Aorta (tissue), 5 donors: ENCODE measurements at places on chromosomes 5 and 9.
A peak's percentile ranks its signal among the peaks of the same experiment; 100 is the strongest.

DNA sequence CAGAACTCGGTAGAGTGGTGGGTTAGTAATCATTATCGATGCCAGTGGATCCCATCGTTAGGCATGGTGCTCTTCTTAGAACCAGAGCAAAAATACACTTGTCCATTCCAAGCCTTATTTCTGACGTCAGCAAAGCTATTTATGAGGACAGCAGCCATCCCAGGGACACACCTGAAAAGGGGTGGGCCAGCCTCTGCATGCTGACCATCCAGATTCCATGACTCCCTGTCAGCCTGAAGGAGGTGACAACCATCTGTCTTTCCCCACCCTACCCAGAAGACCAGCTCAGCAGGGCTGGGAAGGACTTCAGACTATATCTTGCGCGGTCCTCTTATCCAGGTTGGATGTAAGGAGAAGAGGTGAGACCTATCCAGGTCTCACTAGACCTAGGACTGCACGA, 5.7 kb upstream of the NIPAL4 start:
- no peak overlapping the region for H3K27ac ChIP-seq
- no peaks in the 10 kb centered on the region for H3K27me3 ChIP-seq
- H3K36me3 ChIP-seq, result no peaks in the 10 kb centered on the region
- DNase-seq, result no peak

DNA sequence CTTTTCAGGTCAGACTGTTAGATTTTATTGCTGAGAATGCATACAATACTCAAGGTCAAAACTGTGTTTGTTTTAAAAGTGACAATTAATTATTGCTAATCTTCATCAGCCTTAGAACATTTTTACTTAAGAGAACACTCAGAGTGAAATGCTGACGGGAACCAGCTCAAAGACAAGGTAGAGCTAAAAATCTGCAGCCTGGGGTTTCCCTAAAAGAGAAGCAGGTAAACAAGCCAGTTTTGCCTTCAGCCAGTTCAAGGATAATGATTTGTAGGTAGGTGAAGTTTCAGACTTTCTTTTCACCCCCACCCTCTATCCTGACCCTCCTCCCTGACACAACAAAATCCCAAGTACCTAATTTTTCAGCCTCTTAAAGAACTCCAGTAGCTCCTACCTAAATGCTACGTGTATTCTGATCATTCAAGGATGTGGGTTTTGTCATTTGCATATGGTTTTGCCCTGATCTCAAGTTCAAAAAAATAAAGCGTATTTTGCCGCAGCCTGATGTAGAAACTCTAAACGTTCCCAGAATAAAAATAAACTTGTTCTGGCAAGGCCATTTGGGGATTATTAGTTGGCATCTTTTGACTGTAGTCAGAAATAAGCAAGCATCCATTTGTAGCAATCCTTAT, 407.2 kb downstream of the EFNA5 start:
- no peak for DNase-seq
- H3K36me3 ChIP-seq, result no peaks in the 10 kb centered on the region
- H3K27ac ChIP-seq, result no peak overlapping the region
- no peaks in the 10 kb centered on the region for H3K4me1 ChIP-seq

DNA sequence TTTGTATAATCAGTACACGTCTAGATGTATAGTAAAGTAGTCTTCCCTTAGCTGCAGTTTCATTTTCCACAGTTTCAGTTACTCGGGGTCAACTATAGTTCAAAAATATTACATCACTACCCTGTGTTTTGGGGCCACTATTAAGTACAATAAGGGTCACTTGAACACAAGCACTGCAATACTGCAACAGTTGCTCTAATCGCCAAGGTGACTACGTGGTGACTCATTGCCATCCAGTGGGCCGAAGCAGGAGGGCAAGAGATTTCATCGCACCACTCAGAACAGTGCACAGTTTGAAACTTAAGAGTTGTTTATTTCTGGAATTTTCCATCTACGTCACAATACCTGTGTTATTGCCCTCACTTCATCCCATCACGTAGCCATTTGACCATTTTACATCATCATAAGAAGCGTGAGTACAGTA, at the start of gene ARL14EPL:
Gene ARL14EPL, plus strand, starts transcription at position 379 of the 424 bp plus-strand sequence. CDS start 18,994 bp downstream, outside the sequence.
- H3K27me3 ChIP-seq, result no peaks in the 10 kb centered on the region
- H3K4me1 ChIP-seq, result no peaks in the 10 kb centered on the region
- H3K4me3 ChIP-seq, result no peak within 1 kb of the TSS
- H3K27ac ChIP-seq, result no peak within 1 kb of the TSS
- peak; percentile 70 for DNase-seq
- H3K36me3 ChIP-seq, result no peaks in the 10 kb centered on the region

GRCh38 chr5:14706615-14707021, 42.1 kb downstream of the OTULIN start:
- H3K27me3 ChIP-seq, result no peaks in the 10 kb centered on the region
- peaks cover 11% of the 10 kb centered on the region for H3K36me3 ChIP-seq
- H3K4me1 ChIP-seq, result peaks cover 3% of the 10 kb centered on the region
- H3K27ac ChIP-seq, result no peak overlapping the region

- no peaks in the 10 kb centered on the region for H3K4me1 ChIP-seq
- no peaks in the 10 kb centered on the region for H3K36me3 ChIP-seq
- DNase-seq, result peak; percentile 56
- H3K27ac ChIP-seq, result no peak overlapping the region
- H3K27me3 ChIP-seq, result no peaks in the 10 kb centered on the region
Measured at GRCh38 chr9:112532427-112532826, 45.8 kb downstream of the KIAA1958 start.

DNA sequence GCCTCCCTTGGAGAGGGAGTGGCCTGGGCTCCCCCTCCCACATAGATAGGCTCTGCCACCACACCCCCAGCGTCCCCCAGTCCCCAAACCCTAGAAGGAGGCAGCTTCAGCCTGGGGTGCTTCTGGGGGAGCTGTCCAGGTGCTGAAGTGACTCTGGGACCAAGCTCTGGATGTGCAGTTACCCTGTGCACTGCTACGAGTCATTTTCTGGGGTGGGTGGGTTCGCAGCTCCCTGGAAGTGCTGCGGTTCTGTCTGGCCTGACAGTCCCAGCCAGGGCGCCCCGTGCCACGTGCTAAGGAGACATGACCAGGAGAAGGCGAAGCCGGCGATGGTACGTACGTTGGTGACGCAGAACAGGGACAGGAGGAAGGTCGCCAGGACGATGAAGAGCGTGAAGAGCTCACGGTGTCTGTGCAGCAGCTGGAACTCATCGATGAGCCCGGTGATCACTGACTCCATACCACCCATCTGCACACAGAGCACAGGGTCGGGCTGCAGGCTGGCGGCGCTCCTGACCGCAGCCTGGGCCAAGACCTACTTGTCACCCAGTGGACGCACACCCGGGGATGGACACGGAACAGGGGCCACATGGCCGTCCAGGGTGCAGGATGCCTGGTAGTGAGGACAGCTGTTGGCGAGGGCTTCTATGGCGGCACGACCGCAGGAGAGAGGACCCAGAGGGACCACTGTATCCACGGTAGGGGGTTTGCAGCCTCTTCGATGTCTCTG, 35.7 kb downstream of the SLC6A3 start:
- peak; percentile 68 for DNase-seq
- no peaks in the 10 kb centered on the region for H3K27me3 ChIP-seq
- no peak overlapping the region for H3K27ac ChIP-seq
- H3K4me3 ChIP-seq, result no peak overlapping the region

- no peak overlapping the region for H3K27ac ChIP-seq
- no peaks in the 10 kb centered on the region for H3K36me3 ChIP-seq
- no peak overlapping the region for H3K4me3 ChIP-seq
Measured at GRCh38 chr5:107296572-107296971, 374.2 kb downstream of the EFNA5 start.

- H3K36me3 ChIP-seq, result no peaks in the 10 kb centered on the region
- DNase-seq, result peak; percentile 77
- peak overlapping the region; percentile 2 for H3K4me3 ChIP-seq
Measured at GRCh38 chr5:116572350-116573278, 2.0 kb downstream of the SEMA6A start.

DNA sequence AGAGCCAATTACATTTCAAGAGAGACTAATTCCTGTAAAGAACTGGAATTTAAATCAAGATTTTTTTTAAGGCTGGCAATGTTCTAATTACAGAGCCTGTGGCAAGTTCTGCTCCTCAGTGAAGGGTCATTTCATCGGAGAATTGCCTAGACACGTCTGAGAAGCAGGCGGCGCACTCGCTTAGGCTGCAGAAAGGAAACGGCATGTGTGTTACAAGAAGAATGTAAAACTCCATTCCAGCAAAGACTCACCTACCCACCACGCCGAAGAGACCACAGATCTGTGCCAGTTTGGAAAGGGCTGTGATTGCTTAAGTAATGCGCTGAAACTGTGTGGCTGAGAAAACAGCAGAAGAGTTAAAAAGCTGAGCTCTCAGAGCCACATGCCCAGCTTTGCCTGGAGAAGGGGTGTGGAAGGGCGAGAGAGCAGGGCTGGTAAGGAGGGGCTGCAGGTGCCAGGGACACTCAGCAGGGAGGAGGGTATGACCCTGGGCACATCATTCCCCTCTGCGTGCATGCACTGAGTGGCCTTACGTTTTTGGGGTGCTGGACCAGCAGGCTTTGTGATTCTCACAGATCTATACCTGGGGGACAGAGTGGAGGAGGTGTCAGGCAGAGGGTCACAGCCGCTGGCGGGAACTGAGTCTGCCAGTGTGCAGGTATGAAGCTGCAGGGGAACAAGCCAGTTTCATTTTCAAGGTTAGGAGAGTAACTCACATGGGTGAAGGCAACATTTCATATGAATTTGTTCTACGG, 17.8 kb upstream of the SLC25A51 start:
- H3K27me3 ChIP-seq, result no peaks in the 10 kb centered on the region
- H3K27ac ChIP-seq, result no peak overlapping the region
- no peaks in the 10 kb centered on the region for H3K36me3 ChIP-seq
- H3K4me3 ChIP-seq, result no peak overlapping the region
- DNase-seq, result peak; percentile 58
- H3K4me1 ChIP-seq, result no peaks in the 10 kb centered on the region

GRCh38 chr5:100890461-100891008, 12.5 kb downstream of the ST8SIA4 start:
- H3K36me3 ChIP-seq, result no peaks in the 10 kb centered on the region
- no peak for DNase-seq
- no peak overlapping the region for H3K27ac ChIP-seq
- no peaks in the 10 kb centered on the region for H3K4me1 ChIP-seq
- no peak overlapping the region for H3K4me3 ChIP-seq

DNA sequence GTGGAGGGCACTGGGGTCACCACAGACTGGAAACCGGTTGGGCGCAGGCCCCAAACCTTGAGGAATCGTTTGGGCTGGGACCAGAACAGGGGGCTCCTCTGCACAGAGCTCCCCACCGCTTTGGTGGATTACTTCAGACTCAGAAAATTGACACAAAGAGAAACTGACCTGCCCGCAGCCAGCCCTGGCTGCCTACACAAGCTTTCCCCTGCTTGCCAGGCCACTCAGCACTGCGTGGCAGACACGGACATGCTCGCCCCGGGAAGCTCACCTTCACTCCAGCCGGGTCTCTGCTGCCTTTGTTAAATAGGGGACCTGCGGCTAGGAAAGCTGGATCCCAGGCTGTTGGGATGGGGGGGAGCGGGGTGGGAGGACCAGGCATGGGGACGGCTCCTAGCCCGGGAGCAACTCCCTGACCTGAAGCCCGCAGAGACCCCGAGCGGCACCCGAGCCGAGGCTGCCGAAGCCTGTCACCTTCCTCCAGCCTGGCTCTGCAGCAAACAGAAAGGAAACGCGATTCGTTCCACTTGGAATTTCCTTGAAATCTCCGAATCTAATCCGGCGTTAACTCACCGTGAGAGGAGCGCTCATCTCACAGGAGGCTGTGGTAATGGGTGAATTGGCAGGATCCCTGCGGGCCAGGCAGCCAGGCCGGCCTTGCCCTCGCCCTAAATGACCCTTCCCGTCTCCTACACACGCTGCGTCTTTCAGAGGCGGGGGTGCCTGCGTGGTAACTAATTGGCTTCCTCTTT, 8.8 kb downstream of the PAX5 start:
- no peaks in the 10 kb centered on the region for H3K36me3 ChIP-seq
- no peak overlapping the region for H3K27ac ChIP-seq
- DNase-seq, result no peak
- H3K27me3 ChIP-seq, result no peaks in the 10 kb centered on the region
- no peaks in the 10 kb centered on the region for H3K4me1 ChIP-seq

DNA sequence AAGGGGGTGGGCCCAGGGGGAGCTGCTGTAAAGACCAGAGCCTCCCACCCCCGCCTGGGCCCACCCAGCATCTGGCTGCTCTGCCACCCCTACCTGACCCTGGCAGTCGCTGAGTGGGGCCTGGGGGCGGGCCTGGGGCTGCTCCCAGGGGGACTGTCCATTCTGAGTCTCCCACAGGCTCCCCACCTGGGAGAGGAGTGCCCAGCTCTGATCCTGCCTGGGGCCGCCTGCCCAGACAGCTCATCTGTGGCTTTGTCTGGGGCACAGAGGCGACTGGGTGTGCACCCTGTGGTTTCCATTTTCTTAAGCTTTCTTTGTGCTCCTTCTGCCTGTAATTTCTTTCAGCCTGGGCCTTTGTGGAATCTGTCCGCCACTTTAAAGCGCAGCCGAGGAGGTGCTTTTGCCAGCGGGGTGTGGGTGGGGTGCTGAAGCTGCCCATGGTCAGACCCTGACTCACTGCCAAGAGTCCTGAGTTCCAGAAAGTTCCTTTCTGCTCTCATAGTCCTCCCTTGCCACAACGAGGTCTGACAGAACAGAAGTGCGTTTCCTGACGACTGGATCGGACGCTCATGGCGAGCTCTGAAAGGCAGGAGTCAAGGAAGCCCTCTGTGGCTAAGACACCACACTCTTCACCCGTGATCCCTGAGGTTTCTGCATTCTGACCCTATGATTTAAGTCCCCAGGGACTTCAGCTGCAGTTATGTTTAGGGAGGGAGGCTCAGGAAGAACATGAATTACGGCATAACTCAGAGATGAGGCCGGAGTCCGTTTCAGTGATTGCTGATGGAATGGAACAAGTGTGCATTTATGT, 225.0 kb downstream of the FANCC start:
- peak; percentile 82 for DNase-seq
- no peak overlapping the region for H3K4me3 ChIP-seq
- H3K27me3 ChIP-seq, result no peaks in the 10 kb centered on the region
- no peaks in the 10 kb centered on the region for H3K4me1 ChIP-seq
- H3K36me3 ChIP-seq, result no peaks in the 10 kb centered on the region

GRCh38 chr9:73667749-73668148, 516.1 kb downstream of the ANXA1 start:
- H3K27ac ChIP-seq, result no peak overlapping the region
- no peak overlapping the region for H3K4me3 ChIP-seq
- no peaks in the 10 kb centered on the region for H3K4me1 ChIP-seq

DNA sequence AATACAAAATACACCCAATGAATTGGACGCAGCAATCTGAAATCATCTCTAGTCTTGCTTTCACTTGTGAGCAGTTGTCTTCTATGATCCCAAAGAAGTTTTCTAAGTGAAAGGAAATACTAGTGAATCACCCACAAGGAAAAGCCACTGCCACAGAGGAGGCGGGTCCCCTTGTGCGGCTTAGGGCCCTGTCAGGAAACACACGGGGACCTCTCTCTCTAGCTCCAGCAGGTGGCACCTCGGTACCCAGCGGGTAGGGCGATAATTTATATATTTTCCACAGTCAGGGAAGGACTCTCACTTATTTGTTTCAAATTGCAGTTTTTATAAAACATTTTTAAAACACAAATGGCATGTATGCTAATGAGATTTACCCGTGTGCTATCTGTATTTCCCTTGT, 417.1 kb downstream of the KDM4C start:
- DNase-seq, result no peak
- no peak overlapping the region for H3K27ac ChIP-seq
- H3K27me3 ChIP-seq, result no peaks in the 10 kb centered on the region
- H3K4me1 ChIP-seq, result no peaks in the 10 kb centered on the region
- peaks cover 6% of the 10 kb centered on the region for H3K36me3 ChIP-seq
